H7 (cell line): ENCODE measurements at places on chromosomes 16 and 17. TPM values are rescaled to one million over a fixed set of nuclear protein-coding genes. Genes with fewer than 3 reads are reported as not detected.

Gene KRTAP4-4
- not detected in 2 replicates for total RNA-seq

Gene HAP1
- 0.28 and 0.48 TPM in 2 replicates for total RNA-seq

Gene RDM1
- total RNA-seq: 7.0 and 11.9 TPM in 2 replicates

Gene UBN1
- 32.8 and 36.7 TPM in 2 replicates for total RNA-seq

Gene CCL17
- not detected in 2 replicates for total RNA-seq

Gene CRISPLD2
- total RNA-seq: 2.0 and 4.2 TPM in 2 replicates

Gene CNTNAP4
- total RNA-seq: 0.03 TPM in 1 of 2 replicates, not detected in the other

Gene NUDT7
- 8.6 and 8.9 TPM in 2 replicates for total RNA-seq

Gene GAS2L2
- 0.10 TPM in 1 of 2 replicates, not detected in the other for total RNA-seq

Gene ZFPM1
- 1.1 and 1.7 TPM in 2 replicates for total RNA-seq

Gene SHISA6
- 0.63 and 1.0 TPM in 2 replicates for total RNA-seq

Gene CCL5
- total RNA-seq: not detected in 2 replicates

Gene ZNF213
- 5.5 and 6.3 TPM in 2 replicates for total RNA-seq

Gene KRT28
- total RNA-seq: not detected in 2 replicates

Gene TMED6
- total RNA-seq: 0.52 TPM in 1 of 2 replicates, not detected in the other

Gene ANKFN1
- 0.07 TPM in 1 of 2 replicates, not detected in the other for total RNA-seq

Gene KRT39
- not detected in 2 replicates for total RNA-seq

Gene C16orf96
- total RNA-seq: 0.38 and 0.41 TPM in 2 replicates

Gene ODAD4
- 0.28 and 0.85 TPM in 2 replicates for total RNA-seq

Gene MYH3
- total RNA-seq: 0.69 and 4.2 TPM in 2 replicates

Gene BCL6B
- 4.9 and 8.3 TPM in 2 replicates for total RNA-seq

Gene NEK8
- 10.9 and 12.5 TPM in 2 replicates for total RNA-seq

Gene PSMC5
- 29.9 and 34.9 TPM in 2 replicates for total RNA-seq

Gene CA5A
- total RNA-seq: not detected in 2 replicates

Gene VMO1
- not detected in 2 replicates for total RNA-seq

Gene TMC5
- total RNA-seq: 1.0 and 1.7 TPM in 2 replicates

Gene ASIC2
- total RNA-seq: 3.3 and 5.5 TPM in 2 replicates

Gene EME1
- total RNA-seq: 21.7 and 28.2 TPM in 2 replicates

Gene SNX20
- not detected in 2 replicates for total RNA-seq

Gene CEP295NL
- total RNA-seq: 0.07 TPM in 1 of 2 replicates, not detected in the other
